ENCODE measurements at places on chromosomes 6 and 20.
A peak's percentile ranks its signal among the peaks of the same experiment; 100 is the strongest.

- peak; percentile 71 for DNase-seq
Measured at GRCh38 chr20:41011551-41012067, 17.0 kb upstream of the TOP1 start.

DNA sequence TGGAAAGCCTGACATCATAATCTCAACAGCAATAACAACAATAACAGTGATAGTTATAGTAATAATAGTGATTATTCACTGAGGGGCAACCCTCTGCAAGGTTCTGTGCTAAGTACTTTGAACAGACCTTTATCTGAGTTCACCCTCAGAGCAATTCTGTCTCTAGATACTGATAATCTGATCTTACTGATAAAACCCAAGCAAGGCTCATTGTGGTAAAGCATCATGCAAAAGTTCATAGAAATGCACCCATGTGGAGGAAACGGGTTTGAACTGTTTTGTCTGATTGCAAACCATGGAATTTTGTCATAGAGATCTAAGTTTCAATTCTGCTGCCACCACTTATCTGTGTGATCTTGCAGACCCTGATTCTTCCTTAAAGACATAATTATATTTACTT lies 1.3 kb upstream of the KIAA0408 start:
- DNase-seq = no peak

DNA sequence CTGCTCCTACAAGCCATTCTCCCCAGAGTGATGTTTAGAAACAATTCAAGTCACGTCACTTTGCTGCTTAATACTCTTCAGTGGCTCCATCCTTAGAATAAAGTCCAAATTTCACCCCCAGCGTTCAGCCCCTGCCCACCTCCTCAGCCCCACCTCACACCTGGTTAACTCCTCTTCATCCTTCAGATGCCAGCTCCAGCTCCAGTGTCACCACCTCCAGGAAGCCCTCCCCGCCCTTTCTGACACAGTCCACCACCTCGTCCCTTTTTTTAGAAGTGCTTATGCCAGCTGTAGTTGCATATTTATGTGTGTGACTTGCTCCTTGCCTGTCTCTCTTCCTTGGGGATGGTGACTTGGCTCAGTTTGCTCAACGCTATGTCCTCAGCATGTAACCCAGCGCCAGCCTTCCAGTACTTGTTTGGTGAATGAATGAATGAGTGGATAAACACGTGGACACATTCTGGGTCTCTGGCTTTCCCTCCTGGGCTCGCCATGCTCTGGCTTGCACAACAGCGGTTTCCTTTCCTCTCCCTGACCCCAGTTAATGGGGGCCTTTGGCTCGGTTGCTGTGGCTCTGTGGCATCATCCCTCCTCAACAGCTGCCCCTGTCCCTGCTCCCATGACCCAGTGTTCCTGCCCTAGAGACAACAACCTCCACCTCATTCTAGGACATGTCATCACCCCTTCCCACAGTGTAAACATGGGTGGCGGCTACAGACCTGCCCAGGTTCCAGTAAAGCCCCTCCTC lies 3.7 kb upstream of the IP6K3 start:
- DNase-seq = no peak

DNA sequence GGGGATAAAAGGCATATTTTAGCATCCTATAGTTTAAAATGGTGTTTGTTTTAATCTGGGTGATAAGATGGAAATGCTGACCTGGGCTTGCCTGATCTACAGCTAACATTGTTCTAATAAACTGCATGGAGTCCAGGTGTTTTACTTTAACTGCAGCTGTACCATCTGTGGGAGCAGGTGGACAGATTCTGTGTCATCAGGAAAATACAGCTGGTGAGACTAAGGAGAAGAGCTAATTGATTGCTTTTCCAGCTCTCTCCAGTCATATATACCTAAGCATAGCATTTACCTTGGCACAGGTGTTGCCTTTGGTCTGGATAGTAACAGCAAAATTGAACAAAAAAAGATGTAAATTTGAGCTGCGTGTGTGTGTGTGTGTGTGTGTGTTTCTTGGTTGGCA lies 31.6 kb downstream of the CBFA2T2 start:
- no peak for DNase-seq

DNA sequence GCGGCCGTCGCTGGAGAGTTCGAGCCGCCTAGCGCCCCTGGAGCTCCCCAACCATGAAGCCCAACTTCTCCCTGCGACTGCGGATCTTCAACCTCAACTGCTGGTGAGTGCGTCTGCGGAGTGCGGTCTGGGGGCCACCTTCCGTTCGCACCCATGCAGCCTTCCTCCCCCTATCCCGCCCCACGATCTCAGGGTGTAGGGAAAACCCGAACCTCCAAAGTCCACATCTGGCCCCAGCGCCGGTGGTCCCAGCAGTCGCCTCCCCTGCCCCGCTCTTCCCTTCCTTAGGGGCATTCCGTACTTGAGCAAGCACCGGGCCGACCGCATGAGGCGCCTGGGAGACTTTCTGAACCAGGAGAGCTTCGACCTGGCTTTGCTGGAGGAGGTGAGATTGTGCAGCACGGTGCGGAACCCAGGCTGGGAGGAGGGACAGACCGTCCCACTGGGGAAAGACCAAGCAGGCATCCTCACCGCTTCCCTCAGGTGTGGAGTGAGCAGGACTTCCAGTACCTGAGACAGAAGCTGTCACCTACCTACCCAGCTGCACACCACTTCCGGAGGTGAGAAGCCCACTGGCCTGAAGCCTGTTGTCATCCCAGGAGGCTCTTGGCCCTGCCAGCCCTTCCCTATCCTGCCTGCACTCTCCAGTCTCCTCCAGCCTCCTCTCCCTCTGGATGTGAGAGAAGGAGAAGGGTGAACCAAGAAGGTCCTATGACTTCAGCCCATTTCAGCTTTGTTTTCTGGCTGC lies 719 bp downstream of the SMPD2 start:
- no peak for DNase-seq

All from GM12891 (cell line).